NCI-H1436 (cell line): ENCODE measurements at places on chromosomes 5 and 9.

DNA sequence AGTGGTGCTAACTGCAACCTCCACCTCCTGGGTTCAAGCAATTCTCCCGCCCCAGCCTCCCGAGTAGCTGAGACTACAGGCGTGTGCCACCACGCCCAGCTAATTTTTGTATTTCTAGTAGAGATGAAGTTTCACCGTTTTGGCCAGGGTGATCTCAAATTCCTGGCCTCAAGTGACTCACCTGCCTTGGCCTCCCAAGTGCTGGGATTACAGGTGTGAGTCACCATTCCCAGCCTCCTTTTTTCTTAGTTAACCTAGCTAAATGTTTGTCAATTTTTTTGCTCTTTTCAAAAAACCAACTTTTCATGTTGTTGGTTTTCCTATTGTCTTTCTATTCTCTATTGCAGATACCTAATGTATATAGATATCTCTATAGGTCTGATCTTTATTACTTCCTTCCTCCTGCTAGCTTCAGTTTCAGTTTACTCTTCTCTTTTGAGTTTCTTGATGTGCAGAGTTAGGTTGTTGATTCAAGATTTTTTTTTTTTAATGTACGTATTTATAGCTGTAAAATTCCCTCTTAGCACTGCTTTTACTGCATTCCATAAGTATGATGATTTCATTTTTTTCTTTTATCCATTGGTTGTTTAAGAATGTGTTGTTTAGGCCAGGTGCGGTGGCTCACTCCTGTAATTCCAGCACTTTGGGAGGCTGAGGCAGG lies 32.9 kb downstream of the FGD3 start:
- no peak for DNase-seq

GRCh38 chr9:2465921-2466460 lies 155.6 kb upstream of the VLDLR start:
- peak; percentile 44 for DNase-seq

GRCh38 chr5:54902791-54903473 lies 82.5 kb downstream of the ESM1 start:
- DNase-seq = no peak

DNA sequence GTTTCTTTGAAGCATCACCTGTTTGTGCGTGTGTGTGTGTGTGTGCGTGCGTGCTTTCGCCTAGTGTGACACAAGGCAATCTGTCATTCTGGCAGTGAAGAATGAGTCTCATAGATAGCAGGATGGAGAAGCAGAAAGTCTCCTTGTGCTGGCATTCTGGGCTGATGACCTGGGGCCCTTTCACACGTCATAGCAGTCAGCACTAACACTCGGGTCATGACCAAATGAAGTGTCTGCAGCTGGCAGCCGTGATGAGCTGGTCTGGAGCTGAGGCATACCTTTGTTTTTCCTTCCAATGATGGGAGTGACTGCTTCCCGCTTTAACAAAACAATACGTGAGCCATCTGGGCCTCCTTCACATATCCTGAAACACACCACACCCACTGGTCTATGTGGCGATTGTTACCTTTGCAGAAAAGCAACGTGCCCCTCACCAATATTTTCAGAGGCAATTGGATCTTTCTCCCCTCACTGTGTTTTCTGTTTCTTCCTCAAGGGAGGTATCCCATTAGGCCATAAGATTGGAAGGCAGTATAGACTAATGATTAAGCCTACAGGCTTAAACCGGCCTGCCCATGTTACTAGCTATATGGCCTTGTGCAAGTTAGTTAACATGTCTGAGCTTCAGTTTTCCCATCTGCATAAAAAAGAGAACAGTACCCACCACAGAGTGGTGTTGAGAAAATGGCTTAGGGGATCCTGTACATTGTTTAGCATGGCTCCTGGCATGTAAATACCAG lies 88.8 kb downstream of the SREK1 start:
- DNase-seq = no peak

GRCh38 chr9:112140936-112141335 lies 34.2 kb downstream of the SUSD1 start:
- DNase-seq = no peak
